Caudate nucleus (tissue), 63 donors: ENCODE measurements at places on chromosomes 1 and 21.

GRCh38 chr1:184298440-184299405, 88.1 kb upstream of the C1orf21 start:
- DNase-seq: no peak

GRCh38 chr1:40553017-40553416, 21.6 kb downstream of the ZNF684 start:
- no peak for DNase-seq

- no peak for DNase-seq
Measured at GRCh38 chr1:82264802-82265201, 464.1 kb downstream of the ADGRL2 start.

GRCh38 chr1:17831597-17831996, 76.5 kb downstream of the ACTL8 start:
- DNase-seq: no peak

- no peak for DNase-seq
Measured at GRCh38 chr1:76799700-76800099, 67.6 kb upstream of the ST6GALNAC5 start.

GRCh38 chr1:65510961-65511360, 90.5 kb downstream of the LEPR start:
- DNase-seq: no peak

GRCh38 chr21:41451753-41452676, 26.0 kb downstream of the MX1 start:
- no peak for DNase-seq

DNA sequence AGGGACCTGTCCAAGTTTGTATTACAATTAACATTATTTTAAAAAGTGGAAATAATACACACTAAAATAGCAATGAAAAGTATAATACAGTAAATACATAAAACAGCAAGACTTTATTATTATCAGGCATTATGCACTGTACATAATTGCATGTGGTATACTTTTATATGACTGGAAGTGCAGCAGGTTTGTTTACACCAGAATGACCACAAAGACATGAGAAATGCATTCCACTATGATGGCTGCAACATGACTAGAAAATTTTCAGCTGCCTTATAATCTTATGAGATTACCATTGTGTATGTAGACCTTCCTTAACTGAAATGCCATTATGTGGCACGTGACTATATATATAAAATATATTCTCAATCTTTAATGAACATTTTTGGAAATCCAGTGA, 1699.6 kb downstream of the KCNT2 start:
- DNase-seq: no peak

DNA sequence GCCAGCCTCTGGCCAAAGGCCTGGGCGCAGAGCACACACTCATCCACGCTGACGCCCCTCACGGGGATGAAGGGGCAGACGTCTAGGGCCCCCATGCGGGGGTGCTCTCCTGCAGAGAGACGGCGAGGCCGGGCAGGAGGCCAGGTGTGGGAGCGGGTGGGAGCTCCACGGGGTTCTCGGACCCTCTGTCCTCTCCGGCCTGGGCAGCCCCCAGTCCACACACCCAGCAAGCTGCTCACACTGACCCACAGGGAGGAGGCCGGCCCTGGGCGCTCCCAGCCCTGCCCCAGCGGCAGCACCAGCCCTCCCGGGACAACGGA, 2.5 kb downstream of the FTCD start:
- no peak for DNase-seq

DNA sequence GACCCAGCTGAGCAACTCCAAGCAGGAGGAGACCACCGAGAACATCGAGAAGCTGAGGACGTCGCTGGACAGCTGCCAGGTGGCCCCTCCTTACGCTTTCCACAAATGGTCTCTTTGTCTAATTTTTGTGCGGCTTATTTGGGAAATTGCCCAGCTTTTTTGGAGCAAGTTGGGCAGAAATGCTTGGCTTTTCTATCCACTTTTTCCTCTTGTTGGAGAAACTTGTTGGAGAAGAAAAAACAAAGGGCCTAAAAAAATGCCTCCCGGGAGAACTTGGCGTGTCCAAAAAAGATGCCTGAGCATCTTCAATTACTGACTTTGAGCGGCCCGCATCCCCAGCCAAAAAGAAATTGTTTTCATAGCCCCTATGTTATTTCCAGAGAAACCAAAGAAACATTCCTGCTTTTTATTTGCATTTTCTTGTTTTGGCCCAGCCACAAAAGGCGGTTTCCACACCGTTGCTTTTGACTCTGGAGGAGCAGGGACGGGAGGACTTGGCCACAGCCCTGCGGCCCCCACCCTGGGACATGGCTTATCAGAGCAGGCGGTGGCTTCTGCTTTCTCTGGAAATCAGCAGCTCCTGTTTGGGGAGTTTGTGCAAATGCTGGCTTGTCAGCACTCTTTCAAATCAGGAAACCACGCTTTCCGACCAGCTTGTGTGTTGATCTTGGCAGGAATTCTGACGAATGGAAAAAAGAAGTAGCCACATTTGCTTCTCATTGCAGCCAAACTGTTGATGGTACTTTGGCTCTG, 81.2 kb upstream of the EFHD2 start:
- DNase-seq: peak; percentile 73

- DNase-seq: no peak
Measured at GRCh38 chr1:244952940-244953339, 88.6 kb upstream of the HNRNPU start.

- DNase-seq: no peak
Measured at GRCh38 chr21:45364468-45365185, 40.3 kb upstream of the COL18A1 start.

DNA sequence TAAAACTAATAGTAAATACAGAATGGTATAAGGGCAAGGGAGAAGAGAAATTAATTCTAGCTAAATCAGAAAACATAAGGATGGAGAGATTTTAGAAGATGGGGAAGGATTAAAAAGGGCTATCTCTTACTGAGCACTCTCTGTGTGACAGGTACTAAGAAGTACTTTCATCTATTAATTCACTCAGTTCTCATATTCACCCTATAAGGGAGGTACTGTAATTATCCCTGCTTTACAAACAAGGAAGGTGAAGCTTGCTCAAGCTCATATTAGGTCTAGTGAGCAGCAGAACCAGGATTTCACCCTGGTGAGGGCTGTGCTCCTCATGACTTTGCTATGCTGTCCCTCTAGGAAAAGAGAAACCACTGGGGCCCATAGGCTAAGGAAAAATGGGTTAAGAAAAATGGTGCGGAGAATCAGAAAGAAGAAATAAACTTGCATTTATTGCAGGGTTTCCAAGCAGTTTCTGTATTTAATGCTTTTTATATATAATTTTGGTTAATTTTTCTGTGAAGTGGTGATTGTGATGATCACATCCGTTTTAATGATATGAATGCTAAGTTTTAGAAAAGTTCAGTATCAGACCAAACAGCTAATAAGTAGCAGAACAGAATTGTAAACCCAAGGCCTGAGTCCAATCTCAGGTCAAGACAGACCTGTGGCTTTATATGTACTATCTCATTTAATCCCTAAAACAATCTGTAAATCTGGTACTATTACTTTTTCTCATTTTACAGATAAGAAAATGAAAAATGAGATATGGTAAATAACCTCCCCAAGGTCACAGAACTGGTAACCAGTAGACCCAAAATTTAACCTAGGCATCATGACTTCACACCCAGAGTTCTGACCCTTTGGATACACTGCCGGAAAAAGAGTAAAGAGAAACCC, 1.7 kb downstream of the PCNX2 start:
- DNase-seq: no peak

- no peak for DNase-seq
Measured at GRCh38 chr1:41400225-41400624, 39.0 kb downstream of the FOXO6 start.

- DNase-seq: no peak
Measured at GRCh38 chr1:227071895-227072587, 131.9 kb downstream of the COQ8A start.

DNA sequence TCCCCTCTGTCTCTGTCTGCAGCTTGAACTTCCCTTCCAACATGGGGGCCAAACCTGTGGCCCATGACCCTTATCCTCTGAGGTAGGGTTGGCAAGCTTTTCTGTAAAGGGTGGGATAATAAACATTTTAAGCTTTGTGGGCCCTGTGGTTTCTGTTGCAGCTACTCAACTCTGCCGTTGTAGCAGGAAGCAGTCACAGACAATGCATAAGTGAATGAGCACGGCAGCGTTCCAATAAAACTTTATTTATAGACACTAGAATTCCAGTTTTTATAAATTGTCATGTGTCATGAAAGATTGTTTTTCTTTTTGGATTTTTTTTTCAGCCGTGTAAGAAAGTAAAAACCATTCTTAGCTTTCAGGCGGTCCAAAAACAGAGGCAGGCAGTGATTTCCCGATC, 18.2 kb upstream of the CDK18 start:
- DNase-seq: no peak

GRCh38 chr21:16554503-16554902, 824.7 kb downstream of the USP25 start:
- no peak for DNase-seq

DNA sequence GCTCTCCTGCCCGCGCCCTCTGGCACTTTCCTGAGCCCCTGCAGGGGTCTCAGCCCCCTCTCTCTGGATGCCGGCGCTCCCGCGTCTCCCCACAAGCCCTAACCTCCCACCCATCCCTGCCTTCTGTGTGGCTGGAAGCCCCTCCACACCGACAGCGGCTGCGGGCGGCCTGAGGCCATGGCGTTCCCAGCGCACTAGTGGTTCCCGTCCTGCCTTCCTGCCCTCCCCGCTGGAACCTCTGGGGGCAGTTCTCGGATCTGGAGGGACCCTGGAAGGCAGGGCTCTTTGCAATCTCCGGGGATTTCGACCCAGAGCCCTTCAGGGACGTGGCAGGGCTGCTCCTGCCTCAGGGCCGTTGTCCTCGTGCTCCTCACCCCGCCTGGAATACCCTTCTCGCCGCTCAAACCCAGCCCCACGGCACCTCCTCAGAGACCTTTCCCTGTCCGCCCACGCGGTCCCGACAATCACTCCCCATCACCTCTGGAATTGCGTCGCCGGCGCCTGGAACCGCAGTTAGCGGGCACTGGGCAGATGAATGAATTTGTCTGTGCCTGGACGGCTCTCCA, 493 bp upstream of the ESPN start:
- DNase-seq: no peak

DNA sequence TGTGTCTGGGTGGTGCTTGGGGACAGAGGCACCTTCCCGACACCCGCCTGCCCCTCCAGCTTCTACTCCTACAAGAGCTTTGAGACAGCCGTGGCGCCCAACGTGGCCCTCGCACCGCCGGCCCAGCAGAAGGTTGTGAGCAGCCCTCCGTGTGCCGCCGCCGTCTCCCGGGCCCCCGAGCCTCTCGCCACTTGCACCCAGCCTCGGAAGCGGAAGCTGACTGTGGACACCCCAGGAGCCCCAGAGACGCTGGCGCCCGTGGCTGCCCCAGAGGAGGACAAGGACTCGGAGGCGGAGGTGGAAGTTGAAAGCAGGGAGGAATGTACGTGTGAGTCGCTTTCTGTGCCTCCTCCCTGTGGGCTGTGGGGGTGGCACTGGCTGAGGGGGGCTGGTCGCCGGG, 75.7 kb downstream of the SKI start:
- no peak for DNase-seq

DNA sequence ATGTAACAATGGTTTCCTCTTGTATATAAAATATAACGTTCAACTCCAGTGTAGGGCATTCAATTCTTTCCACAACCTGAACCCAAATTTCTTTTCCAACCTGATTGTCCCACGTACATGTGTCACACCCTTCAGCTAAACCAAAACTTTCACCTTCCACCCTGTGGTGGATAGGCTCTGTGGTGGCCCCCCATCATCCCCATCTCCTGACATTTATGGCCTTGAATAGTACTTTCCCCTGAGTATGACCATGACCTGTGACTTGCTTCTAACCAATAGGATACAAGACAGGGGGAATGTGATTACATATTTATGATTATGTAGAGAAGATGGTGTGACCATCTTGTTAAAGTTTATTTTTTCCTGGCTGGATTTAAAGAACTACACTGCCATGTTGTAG, 377.0 kb downstream of the PTPRC start:
- DNase-seq: no peak

GRCh38 chr1:173344034-173344743, 132.9 kb upstream of the PRDX6 start:
- no peak for DNase-seq

DNA sequence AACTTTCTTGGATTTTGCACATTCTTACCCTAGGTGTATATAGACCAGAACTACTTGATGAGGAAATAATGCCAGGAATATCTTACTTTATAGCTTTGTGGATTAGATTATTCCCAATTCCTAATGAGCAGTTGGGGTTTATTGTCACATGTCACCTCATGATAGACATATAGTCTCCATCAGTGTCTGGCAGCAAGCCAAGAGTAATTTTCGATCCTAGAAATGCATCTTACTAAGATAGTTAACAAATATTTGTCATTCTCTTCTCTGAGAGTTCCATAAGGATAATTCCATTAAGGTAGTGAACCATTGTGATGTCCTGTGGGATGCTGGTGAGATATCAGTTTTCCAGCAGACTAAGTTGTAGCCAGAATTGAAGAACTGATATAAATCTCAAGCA, 1282.9 kb upstream of the B3GALT2 start:
- DNase-seq: no peak

DNA sequence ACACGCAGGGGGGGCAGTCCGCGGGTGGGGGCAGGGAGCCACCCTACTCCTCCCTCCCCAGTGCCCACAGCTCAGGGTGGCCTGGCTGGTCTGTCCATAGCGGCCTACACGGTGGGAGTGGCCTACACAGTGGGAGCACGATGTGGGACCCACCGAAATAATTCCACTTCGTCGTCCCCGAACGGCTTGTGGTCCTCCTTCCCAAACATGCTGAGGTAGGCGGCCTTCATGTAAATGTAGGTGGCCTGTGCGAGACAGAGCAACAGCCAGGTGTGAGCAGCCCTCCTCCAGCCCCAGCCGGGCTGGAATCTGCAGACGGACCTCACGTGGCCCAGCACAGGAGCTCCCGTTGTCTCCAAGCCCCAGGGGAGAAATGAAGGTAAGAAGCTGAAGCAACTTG, 34.4 kb downstream of the TTC39A start:
- DNase-seq: no peak

DNA sequence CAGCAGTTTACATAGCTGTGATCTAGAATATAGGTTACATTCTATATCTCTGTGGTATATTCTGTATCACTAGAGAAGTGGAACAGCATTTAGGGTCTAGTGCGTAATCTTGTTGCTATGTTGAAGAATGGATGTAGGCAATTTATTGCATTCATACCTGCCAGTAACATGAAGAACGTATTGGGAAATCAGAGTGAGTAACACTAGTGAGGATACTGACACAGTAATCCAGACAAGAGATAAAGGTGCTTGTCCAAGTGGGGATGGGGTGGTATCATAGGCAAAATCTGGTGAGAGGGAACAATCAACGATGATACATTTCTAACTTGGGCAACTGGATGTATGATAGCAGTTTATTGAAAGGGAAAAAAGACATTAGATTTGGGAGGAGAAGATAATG, 9.8 kb downstream of the PPP2R5A start:
- no peak for DNase-seq
